ENCODE measurements at places on chromosomes 2 and 18.

- DNase-seq, result no peak
Observed at GRCh38 chr2:207333599-207334300, 168.0 kb upstream of the KLF7 start.

DNA sequence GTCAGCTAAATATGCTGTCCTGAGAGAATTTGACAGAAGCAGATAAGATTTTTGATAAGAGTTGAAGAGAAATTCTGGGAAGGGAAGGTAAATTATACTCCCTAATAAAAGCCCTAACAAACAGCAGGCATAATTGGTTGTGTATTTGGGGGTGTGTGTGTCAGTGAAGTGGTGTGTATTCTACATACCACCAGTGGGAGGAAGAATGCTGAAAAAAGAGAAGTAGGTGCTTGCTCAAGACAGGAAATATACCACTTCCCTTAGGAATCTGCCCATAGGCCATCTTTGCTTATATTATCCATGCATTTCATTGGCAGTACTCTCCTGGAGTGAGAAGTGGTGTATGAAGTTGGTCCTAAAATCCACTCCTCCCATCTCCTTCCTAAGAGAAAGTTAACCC is 76.2 kb downstream of the FMNL2 start:
- no peak for DNase-seq

- no peak for DNase-seq
Observed at GRCh38 chr2:102018823-102019445, 27.2 kb downstream of the IL1R2 start.

- DNase-seq, result no peak
Observed at GRCh38 chr2:105791229-105791628, 46.5 kb downstream of the NCK2 start.

GRCh38 chr2:705971-706511 is 28.8 kb upstream of the TMEM18 start:
- DNase-seq, result no peak

- peak; percentile 29 for DNase-seq
Observed at GRCh38 chr2:168210895-168211570, 36.4 kb downstream of the STK39 start.

- no peak for DNase-seq
Observed at GRCh38 chr2:240477916-240478315, 42.5 kb downstream of the GPC1 start.

GRCh38 chr18:23733895-23734294 is 44.6 kb downstream of the LAMA3 start:
- no peak for DNase-seq

GRCh38 chr2:37271376-37272067 is 40.1 kb downstream of the NDUFAF7 start:
- no peak for DNase-seq

DNA sequence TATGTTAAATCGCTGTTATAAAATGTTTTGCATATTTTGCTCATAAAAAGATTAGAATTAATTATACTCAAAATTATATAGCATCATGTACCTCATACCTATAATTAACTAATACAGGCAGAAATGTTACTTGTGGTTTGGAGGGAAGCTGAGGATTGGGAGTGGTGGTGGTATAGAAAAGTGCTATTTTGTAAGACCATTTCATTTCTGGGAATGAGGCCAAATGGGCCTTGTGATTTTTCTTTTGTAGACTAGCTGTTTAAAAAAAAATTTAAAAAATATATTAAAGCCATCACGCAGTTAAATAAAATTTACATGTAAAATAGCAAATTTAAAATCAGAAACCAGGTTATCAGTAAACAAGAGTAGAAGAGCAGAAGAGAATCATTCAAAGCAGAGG is 560.8 kb upstream of the FAM98A start:
- no peak for DNase-seq

- no peak for DNase-seq
Observed at GRCh38 chr2:65351948-65352595, 80.3 kb downstream of the SPRED2 start.

DNA sequence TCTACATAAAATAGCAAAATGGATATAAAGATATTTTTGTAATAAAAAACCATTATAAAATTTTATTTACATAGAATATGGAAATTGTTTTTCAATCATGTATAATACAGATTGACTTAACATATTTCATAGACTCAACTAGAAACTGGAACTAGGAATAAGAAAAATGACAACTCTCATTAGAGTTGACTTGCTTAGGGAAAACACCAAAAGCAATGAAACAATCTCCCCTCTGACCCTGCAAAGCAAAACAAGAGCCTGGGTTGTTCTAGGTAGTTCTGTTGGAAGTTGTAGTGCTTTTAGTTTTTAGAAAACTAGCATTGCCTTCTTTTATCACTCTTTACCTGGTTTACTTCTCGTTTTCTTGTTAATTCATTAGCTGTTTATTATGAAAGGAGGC is 32.2 kb upstream of the MTIF2 start:
- no peak for DNase-seq

- no peak for DNase-seq
Observed at GRCh38 chr2:82234283-82234874, 1929.8 kb upstream of the LRRTM1 start.

GRCh38 chr18:59927246-59927825 is 27.5 kb downstream of the PMAIP1 start:
- DNase-seq, result no peak

GRCh38 chr18:39846265-39846664 is 2108.8 kb upstream of the PIK3C3 start:
- DNase-seq, result no peak

- no peak for DNase-seq
Observed at GRCh38 chr2:104704496-104705245, 149.2 kb upstream of the POU3F3 start.

DNA sequence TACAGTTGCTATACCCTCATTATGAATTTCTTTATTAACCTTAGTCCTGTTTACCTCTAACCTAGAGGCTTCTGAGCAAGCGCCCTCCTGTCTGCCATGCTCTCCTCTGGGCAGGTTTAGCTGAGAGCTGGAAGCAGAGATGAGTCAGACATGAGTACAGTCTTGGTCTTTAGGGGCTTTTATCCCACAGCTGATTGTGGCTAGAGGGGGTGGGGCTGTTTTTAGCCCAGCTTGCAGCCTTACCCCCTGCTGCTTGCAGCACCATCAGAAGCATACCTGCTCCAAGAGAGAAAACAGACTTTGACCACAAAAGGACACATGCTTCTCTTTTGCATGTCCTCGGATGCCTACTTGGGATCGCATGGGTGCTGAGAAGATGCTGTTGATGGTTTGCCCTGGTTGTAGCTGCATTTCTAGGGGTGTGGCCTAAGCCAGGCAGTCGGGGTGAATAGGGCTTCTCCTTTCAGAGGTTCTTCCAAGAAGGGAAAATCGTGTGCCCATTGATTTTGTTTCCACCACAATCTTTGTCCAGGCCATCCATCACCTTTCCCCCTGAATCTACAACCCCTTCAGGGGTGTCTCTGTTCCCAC is 115.0 kb upstream of the LGALSL start:
- peak; percentile 49 for DNase-seq

DNA sequence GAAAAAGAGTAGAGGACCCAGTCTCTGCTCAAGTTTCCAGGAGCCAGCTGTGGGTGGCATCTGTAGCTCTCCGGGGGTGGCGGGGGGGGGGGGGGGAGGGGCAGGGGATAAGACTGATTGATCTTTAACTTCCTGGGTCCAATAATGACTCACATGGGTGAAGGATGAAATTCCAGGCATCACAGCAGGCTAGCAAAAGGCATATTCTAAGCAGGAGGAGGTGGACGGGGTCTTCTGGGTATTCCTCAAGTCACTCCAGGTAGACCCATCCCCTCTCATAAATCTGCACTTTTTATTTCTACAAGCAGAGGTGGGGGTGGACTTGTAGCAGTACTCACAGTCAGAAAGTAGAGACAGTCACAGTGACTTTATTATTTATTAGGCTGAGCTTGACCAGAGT is 85.5 kb upstream of the TMEM247 start:
- no peak for DNase-seq

GRCh38 chr2:69306393-69306821 is 80.6 kb downstream of the GFPT1 start:
- DNase-seq, result no peak

GRCh38 chr18:56373601-56374000 is 264.8 kb downstream of the TXNL1 start:
- no peak for DNase-seq

GRCh38 chr2:15733867-15734673 is 142.4 kb downstream of the DDX1 start:
- DNase-seq, result no peak

- no peak for DNase-seq
Observed at GRCh38 chr2:221075203-221075602, 496.9 kb downstream of the EPHA4 start.

DNA sequence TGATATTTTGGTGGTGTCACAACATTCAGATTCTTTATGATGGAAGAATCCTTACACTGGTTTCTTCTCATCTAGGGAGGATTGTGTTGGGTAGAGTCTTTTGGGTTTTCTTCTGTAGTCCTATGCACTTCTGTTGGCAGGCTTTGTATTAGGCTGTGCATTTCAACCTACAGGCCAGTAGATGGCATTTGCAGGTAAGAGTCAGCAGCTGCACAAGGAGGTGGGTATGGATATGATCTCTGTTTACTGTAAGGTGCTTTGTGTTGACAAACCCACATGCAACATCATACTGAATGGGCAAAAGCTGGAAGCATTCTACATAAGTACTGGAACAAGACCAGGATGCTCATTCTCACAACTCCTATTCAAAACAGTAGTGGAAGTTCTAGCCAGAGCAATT is 656.8 kb downstream of the METTL4 start:
- DNase-seq, result peak; percentile 38

DNA sequence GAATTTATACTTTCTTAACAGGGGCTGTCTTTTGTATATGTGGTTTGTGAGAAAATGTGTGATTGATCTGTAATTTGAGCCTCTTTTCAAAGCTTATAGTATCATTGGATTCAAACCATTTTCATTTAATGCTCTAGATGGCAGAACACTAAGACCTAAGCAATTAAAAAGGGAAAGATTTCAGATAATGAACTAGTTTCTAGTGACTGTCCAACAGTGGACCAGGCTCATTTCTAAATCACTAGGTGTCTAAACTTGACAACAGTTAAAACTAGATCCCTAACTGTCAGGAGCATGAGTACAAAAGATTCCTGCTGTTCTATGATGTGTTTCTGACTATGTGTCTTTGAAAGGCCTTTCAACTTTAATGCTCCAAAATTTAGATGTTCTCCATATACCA is 54.6 kb downstream of the ANKRD44 start:
- no peak for DNase-seq

DNA sequence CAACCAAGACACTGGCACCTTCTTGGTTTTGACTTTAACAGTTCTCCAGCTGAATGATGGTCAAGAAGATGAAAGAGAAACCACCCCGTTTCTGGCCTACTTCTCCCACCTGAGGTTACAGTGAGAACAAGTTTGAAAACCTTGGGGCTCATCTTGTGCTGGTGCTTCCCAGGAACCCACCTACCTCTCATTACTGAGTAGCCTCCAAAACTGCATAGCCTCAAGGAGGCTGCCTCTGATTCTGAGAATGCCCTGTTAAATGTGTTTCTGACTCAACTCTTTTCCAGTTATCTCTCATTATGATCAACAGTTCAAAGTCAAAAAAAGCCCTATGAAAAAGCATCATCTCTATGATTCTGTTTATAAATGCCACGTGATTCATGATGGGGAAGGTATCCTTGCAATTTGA is 121.9 kb downstream of the CACNB4 start:
- DNase-seq, result no peak

DNA sequence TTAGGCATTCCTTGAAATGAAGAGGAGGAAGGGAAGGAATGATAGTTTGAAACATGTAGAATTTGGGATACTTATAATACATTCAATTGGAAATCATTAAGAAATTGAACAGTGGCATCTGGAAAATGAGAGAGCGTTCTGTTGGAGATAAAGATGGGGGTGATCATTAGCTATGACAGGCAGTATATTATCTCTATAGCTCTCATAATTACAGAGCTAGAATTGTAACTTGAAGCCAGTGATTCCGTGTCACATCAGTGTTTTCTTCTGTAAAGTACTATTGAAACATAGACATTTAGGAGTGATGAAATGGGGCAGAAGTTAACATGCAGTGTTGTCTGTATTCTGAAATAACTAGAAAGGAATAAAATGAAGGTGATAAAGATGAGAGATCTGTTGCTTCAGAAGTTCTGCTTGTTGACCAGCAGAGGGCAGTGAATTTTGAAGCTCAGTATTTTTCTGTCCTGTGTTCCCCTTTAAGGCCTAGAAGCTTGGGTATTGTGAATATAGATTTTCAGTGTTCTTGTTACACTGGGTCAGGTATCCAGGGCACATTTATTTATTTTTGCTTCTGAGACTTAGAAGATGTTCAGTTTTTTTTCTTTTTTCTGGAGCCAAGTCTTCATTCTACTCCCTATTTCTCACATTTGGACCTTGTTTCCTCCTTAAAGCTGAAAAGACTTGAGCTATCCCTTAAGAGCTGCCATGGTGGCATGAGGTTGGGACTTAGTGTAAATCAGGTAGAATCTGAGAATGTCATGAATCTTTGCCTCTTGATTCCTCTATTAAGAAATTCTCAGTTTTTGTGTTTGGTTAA is 157.4 kb downstream of the TAF4B start:
- DNase-seq, result peak; percentile 38

DNA sequence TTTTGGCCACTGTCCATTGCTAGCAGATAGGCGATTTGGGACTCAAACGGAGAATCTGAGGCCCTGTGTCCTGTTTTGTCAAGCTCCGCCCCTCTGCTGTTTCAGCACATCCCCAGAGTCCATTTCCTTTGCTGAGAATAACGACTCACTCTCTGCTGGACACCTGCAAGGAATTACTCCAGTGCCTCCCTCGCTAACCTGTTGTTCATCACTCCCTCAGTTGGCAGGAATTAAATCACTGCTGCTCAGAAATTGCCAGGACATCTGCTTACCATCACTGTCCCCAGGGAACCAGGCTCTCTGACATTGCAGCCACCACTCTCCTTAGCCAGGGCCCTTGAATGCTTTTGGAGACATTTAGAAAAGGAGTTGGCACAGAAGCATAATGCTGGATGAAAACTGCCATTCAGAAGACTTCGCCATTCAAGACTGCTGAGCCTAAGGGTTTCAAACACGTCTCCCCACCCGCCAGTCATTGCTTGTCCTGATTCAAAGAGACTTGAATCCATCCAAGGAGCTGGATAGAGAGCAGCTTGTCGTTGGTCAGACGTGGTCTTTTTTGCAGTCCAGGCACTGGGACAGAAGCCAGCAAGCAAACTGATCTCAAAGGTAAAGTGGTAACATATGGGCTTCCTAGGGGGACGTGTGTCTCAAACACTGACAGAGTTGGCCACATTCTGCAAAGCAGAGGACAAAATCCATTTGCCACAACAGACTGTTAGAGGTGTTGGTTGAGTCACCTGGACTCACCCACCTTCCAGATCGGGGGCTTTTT is 155.3 kb downstream of the UXS1 start:
- no peak for DNase-seq

- DNase-seq, result no peak
Observed at GRCh38 chr2:219946529-219946928, 319.1 kb downstream of the SLC4A3 start.

- no peak for DNase-seq
Observed at GRCh38 chr2:30310371-30310770, 79.0 kb downstream of the LBH start.
